ENCODE measurements at places on chromosomes 1 and 21.

DNA sequence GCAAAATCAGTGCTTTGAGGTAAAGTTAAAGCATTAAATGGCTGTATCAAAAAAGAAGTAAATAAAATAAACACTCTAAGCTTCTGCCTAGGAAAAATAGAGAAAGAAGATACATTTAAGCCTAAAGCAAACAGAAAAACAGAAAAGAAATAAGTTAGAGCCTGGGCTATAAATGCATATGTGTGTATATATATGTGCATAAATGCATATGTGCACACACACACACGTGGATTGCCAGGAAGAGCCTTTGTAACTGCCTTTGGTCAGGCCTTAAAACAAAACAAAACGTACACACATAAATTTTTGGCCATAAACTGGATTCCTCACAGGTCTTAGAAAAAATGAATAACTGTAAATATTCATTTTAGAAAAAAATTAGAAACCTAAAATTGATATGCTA lies 925.8 kb downstream of the MRPL39 start:
- no peak for DNase-seq

DNA sequence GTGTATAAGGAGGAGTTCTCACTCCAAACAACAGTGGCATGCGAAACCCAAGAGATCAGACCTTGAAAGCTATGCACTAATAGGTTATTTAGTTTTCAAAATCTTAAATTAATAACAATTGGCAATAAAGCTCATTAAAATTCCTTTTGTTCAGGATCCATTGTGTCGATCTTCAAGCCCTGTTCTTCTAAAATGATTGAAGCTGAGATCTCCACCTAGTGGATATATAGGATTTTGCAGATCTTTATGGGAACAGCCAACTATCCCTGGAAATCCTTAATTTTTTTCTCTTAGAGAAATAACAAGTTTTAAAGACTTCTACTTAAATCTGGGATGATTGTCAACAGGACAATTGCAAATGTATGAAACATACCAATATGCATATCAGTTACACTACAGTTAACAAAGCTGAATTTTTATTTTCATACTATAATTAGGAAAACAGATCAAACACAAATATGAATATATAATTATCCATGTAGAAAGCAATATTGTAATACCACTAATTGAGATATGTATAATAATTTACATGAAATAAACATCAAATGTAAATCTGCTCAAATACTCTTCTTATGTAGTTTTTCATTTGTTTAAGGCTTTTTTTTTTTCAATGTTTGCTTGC lies 43.3 kb downstream of the LRRC53 start:
- peak; percentile 30 for DNase-seq

- no peak for DNase-seq
Measured at GRCh38 chr1:159913451-159914192, 11.7 kb downstream of the TAGLN2 start.

DNA sequence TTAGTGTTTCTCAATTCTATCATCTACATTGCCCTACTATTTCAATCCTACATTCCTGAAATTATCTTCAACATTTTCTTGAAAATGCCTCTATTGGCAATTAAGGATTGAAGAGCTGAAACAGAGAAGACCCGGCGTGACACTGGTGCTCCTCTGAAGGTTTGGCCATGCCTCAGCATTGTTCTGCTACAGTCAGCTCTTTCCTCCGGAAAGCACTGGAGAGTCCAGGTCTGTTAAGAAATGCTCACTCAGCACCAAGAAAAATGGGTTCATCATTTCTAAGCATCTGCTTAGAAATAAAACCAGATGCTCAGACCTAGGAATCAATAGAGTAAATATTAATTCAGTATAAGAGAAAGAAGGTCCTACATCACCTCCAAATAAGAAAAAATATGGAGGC lies 58.8 kb downstream of the WARS2 start:
- DNase-seq, result no peak

DNA sequence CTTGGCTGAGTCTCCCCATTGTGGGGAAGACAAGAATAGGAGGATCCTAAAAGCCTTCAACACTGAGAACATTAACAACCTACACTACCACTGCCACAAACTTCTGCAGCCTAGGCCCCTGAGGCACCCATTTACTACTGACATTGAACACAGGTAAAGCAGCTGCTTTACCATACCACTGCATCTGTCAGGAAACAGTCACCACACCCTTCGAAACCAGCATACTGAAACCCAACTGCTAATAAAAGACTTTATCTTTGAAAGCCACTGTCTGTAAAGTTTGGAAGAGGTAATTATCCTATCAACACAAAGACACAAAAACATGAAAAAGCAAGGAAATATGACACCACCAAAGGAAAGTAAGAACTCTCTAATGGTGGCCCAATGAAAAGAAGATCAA lies 7.4 kb downstream of the IFNAR1 start:
- DNase-seq, result no peak

DNA sequence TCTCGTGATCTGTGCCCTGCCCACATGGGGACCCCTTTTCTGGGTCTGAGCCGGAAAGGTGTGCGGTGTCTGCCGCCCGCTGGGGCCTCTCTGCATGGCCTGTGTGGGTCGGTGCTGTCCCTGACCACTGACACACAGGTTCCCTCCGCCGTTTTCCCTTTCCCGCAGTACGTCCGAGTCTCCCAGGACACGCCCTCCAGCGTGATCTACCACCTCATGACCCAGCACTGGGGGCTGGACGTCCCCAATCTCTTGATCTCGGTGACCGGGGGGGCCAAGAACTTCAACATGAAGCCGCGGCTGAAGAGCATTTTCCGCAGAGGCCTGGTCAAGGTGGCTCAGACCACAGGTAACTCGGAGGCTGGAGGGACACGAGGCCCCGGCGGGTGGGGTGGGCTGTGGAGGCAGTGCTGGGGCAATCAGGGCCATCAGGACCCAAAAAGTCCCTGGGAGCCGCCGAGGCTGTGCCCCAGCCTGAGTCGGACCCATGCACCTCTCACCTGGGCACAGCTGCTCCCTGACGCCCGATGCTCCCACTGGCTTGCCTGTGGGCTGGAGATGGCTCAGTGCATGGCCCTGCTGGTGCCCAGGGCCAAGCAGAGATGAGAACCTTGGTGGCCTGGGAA lies 13.3 kb downstream of the TRPM2 start:
- no peak for DNase-seq

GRCh38 chr1:53060579-53060978 lies 1.4 kb upstream of the PODN start:
- no peak for DNase-seq

GRCh38 chr1:235919127-235919832 lies 52.6 kb upstream of the LYST start:
- DNase-seq, result no peak

DNA sequence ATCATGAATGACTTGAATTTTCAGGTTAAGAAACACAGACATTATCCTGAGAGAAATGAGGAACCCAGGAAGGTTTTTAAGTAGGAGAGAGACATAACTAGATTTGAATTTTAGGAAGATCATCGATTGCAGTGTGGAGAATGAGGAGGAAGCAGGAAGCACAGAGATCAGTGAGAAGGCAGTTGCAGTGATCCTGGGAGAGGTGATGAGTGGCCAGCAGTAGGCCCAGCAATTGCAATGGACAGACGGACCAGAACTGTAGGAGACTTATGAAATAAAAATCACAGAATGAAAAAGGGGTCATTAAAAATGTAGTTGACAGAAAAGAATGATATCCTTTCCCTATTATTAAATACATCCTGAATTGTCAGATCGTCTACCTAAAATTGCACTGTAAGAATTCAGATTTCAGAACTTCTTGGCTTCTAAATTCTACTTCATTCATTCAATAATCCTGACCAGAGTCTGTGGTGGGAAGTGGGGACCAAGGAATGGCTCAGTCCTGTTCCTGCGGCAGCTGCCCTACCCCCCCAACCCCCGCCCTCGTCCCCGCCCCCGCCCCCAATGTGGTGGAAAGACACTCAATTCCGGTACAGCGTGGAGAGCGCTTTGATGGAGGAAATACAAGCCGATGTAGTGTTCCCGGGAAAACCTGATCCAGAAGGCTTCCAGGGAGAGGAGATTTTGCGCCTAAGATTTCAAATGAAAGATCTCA lies 35.1 kb downstream of the SLC2A1 start:
- DNase-seq, result no peak

DNA sequence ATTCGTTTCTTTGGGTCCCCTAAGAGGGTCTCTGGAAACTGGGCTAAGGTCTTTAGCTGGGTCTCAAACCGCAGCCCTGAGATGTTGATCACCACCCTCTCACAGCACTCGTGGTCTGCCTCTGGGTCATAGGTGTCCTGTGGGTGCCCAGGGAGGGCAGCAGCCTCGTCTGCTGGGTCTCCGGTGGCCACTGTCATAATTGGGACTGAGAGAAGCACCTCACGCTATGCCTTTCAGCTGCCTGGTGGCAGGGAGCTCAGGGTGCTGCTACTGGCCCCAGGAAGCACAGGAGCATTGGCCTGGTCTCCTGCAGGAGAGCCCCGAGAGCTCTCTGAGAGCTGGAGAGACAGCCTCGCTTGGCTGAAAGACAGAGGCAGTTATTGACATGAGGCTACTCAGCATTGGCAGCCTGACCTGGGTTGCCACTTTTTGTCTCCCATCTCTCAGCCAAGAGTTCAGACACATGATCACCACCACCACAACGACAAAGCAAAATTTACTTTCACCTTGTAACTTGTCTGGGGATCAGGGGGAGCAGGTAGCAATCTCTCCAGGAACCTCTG lies 1.5 kb downstream of the KCNA2 start:
- DNase-seq, result no peak

- DNase-seq, result no peak
Measured at GRCh38 chr21:42513985-42514882, 582 bp downstream of the SLC37A1 start.

GRCh38 chr1:155223047-155223446 lies 14.6 kb downstream of the MTX1 start:
- DNase-seq, result no peak

GRCh38 chr1:996851-997712 lies 2.8 kb downstream of the HES4 start:
- DNase-seq, result no peak

- DNase-seq, result no peak
Measured at GRCh38 chr1:115337633-115338456, at the start of gene NGF. NGF (minus strand) TSS chr1:115338249; CDS start chr1:115286795, 51,454 bp downstream.

GRCh38 chr1:211726467-211726995 lies 51.1 kb upstream of the NEK2 start:
- DNase-seq, result no peak

DNA sequence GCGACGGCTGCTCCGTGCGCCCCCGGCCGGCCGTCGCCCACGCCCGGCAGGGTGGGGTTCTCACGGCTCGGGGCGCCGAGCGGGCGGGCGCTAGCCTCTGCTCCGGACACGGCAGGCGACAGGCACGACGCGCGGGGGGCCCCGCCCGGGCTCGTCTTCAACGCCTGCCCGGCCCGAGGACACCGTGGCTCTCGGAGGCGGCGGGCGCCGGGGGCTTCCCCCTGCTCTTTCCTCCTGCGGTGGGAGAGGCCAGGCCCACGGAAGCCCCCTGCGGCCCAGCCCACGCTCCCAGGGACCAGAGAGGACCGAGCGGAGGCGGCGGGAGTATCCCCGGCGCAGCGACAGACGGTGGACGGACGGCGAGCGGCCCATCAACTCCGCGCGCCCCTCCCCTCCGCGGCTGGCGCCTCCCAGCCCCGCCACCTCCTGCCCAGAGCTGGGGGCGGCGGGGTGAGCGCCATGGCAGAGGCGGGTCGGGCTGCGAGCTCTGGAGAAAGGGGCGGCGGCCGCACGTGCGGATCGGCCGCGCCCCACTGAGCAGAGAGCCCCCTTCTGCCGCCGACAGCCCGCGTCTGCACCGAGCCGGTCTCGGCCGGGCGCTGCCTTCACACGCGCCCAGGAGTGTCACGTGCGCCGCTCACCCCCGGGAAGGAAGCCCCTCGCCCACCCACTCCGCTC lies at the start of the genes SHE and TDRD10:
Gene SHE, minus strand, starts transcription at position 347 of the 678 bp plus-strand sequence. CDS start 386 bp downstream, outside the sequence.
Gene TDRD10, plus strand, starts transcription at position 154 of the 678 bp plus-strand sequence. CDS start 4,685 bp downstream, outside the sequence.
- DNase-seq, result peak; percentile 61

All from kidney capillary endothelial cell (primary cell).